Cerebellar cortex (tissue), 1 donor: ENCODE measurements at places on chromosomes 5 and 9.

DNA sequence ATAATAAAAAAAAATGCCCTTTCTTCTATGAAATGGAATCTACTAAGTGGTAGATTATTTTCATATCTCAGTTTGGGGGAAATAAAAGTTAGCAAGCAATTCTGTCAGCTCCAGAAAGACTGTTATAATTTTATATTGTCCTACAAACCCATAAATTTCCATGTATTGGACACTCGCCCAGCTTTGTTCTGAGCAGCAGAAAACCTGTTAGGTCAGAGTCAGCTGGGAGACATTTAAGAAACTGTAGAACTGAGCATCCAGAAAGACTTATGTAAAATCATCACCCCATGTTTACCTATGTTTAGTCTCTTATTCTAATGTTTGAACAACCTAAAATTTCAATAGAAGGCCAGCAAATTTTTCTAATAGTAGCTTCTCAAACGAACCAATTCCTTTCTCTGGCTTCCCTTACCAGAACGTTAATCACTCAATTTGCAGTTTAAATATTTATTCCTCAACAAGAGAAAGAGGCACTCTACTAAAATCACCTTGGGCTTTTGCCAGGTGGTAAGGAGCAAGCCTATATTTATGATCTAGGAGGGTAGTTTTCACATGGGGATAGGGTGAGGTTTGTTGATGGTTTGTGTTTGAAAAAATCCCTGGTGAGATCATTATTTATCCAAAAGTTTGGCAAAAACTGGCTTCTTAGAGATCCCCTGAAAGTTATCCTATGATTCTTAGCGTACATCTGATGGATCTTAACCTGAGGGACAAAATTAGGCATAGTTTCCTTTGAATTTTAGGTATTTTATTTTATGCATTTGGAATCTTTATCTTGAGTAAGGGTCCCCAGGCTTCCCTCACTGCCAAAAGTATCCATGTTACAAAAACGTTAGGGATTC, 34.4 kb downstream of the MACROH2A1 start:
- DNase-seq = no peak

DNA sequence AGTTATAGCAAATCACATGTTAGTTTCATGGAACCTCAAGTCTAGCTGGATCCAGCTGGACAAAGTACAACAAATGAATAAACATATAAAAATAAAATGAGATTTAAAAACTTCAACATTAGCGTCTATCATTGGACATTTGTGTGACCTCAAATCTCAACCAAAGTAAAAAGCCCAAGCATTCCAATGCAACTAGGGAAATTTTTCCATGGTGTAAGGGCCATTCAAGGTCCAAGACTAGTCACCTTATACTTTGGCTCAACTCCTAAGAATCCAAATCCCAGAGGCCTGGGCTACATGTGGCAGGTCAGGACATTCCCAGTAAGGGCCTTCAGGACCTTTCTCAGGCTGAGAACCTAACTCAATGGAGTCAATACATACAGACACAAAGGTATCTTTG, 137.4 kb upstream of the DMAC1 start:
- DNase-seq = no peak

- no peak for DNase-seq
These were observed 75.5 kb upstream of the OTULINL start for GRCh38 chr5:14506140-14506538.

GRCh38 chr9:126235336-126236243, 91.0 kb upstream of the MVB12B start:
- peak; percentile 23 for DNase-seq

DNA sequence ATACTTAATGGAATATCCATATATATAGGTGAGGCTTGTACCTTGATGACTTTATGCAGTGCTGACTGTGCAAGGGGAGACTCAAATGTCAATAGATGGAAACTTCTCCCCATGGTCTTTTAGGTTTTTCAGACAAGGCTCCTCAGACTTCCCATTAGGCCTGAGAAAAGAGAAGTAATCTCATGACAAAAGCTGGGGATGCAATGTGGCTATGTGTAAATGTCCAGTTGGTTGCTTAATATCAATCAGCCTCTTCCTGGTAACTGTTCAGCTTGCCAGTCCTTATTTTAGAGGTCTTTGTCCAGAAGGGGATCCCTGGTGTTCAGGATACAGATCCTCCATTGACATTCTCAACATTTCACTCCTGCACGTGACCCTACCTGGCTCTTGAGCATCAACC, 621.1 kb upstream of the CDH18 start:
- no peak for DNase-seq

DNA sequence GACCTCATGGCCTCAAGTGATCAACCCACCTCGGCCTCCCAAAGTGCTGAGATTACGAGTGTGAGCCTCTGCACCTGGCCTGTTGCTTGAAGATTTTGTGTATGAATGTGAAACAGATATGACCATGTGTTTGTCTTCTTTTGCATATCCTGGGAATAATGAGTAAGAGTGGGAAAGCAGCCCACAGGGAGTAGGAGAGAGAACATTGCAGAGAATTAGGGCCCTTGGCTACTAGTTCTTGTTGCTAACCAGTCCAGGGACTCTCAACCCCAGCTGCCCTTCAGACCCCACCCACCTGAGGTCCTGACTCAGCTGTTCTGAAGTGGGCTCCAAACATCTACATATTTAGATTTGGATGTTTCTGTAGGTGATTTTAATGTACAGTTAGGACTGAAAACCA, 125.5 kb downstream of the MTX3 start:
- DNase-seq = no peak

GRCh38 chr9:115204904-115205453, 87.0 kb upstream of the TNC start:
- no peak for DNase-seq

GRCh38 chr9:35757226-35757891, 3.3 kb upstream of the MSMP start:
- peak; percentile 79 for DNase-seq

- DNase-seq = no peak
These were observed 37.8 kb downstream of the HMGCS1 start for GRCh38 chr5:43275391-43275790.

- no peak for DNase-seq
These were observed 219.9 kb upstream of the NREP start for GRCh38 chr5:111976705-111977435.

- no peak for DNase-seq
These were observed 21.0 kb upstream of the PHF2 start for GRCh38 chr9:93555370-93555769.

DNA sequence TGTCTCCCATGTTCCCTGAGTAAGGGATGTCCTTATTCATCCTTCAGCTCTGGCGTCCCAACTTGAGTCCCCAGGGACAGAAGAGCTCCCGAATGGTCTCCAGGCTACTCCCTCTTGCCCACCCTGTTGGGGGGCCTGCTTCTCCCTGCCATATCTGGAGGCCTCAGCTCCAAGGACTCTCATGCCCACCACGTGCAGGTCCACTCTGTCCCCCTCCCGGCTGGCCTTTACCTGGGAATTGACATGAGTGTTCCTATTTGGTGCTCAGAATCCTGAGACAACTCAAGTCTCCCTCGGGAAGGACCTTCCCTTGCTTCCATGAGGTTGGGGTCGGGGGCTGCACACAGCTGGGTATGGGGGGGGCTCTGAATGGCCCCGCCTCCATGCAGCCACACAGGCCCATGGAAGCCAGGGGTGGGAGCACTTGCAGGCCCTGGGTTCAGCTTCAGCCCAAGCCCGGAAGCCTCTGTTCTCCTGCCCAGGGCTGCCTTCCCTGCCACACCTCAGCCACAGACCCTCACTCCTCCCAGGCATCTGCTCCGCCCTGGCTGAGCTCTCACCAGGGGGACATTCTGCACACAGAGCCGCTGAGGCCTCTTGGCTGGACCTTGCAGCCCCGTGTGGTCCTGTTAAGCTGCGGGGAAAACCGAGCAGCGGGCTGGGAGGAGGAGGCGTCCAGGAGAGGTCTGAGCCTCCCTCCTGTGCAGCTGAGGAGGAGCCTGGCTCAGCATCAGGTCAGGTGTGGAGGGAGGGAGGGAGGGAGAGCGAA, 121.9 kb downstream of the PHF2 start:
- DNase-seq = no peak

GRCh38 chr9:73269430-73270101, 117.9 kb downstream of the ANXA1 start:
- peak; percentile 12 for DNase-seq

- no peak for DNase-seq
These were observed 91.1 kb upstream of the STARD4 start for GRCh38 chr5:111603446-111603827.

DNA sequence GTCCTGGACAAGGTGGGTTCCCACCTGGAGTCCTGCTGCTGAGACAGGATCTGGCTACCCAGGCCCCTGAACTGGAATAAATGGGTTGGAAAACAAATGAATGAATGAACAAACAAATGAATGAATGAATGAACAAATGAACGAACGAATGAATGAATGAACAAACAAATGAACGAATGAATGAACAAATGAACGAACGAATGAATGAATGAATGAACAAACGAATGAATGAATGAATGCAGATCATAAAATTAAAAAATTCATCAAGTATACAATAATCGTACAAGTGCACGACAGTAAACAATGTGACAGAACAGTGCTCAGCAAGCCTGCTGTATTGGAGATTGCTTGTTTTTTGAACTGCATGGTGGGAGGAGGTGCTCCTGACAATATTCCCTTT, 2097.1 kb downstream of the MAT2B start:
- DNase-seq = no peak

DNA sequence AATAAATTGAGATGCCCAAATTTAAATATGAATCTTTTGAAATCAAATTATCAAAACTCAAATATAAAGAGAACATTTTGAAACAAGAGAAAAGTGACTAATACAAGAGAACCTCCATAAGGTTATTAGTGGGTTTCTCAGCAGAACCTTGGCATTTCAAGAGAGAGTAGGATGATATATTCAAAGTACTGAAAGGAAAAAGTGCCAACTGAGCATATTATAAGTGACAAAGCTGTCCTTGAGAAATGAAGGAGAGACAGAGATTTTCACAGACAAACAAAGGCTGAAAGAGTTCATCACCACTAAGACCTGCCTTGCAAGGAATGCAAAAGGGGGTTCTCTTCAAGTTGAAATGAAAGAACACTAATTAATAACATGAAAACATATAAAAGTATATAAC, 366.0 kb downstream of the HINT1 start:
- DNase-seq = no peak

DNA sequence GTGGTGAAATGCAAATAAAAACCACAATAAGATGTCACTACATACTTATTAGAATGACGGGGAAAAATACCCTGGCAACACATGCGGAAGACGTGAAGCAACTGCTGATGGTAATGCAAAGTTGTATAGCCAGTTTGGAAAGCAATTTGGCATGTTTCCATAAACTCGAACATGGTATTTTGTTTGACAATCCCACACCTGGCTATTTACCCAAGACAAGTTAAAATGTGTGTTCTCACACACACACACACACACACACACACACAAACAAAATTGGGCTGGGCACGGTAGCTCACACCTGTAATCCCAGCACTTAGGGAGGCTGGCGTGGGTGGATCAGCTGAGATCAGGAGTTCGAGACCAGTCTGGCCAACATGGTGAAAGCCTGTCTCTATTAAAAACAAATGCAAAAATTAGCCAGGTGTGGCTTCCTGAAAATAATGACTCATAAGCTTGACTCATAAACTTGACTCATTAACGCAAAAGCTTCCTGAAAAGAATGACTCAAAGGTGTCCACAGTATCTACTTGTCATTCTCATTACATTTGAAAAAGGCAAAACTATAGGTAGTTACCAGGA, 456.5 kb downstream of the CDH18 start:
- no peak for DNase-seq

GRCh38 chr9:97933297-97933998, 4.5 kb downstream of the HEMGN start:
- no peak for DNase-seq

DNA sequence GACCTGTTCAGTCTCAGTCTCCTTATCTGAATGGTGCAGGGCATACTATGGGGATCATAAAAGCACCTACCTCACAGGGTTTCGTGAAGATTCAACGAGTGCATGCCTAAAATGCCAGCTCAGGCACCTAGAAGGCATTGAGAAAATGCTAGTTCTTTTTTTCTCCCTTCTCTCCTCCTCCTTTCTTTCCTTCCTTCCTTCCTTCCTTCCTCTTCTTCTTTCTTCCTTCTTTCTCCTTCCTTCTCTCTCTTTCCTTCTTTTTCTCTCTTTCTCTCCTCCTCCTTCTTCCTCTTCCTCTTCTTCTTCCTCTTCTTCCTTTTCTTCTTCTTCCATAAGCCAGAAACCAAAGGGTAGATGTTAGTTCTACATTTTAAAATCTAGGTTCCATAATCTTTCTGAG, 12.3 kb upstream of the RAB14 start:
- DNase-seq = no peak

GRCh38 chr9:93022066-93022465, 36.4 kb upstream of the SUSD3 start:
- no peak for DNase-seq

DNA sequence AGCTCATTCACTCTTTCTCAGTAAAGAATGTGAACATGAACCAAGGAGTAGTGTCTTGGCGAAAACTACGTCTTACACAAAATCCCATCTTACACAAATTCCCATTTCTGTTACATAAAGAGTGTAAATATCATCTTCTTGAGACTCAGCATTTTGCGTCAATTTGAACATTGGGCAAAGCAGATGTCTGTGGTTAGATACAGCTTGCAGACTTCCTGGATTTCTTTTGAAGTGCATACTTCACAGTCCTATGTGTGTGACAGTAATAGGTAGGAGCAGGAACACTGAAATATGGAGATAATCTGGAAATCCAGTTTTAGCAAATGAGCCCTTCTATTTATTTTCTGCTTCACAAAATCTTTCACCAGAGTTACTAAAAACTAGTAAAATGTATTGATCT, 58.8 kb downstream of the C6 start:
- DNase-seq = no peak

DNA sequence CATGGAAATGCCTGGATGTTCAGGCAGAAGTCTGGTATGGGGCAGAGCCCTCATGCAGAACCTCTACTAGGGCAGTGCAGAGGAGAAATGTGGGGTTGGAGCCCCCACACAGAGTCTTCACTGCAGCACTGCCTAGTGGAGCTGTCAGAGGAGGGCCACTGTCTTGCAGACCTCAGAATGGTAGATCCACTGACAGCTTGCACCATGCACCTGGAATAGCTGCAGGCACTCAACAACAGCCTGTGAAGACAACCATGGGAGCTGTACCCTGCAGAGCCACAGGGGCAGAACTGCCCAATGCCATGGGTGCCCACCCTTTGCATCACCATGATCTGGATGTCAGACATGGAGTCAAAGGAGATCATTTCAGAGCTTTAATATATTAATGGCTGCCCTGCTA, 36.9 kb downstream of the TRIP13 start:
- no peak for DNase-seq

- DNase-seq = no peak
These were observed 44.4 kb downstream of the TNFAIP8 start for GRCh38 chr5:119400245-119400644.

- no peak for DNase-seq
These were observed 581.7 kb upstream of the RIOK2 start for GRCh38 chr5:97764700-97765099.

DNA sequence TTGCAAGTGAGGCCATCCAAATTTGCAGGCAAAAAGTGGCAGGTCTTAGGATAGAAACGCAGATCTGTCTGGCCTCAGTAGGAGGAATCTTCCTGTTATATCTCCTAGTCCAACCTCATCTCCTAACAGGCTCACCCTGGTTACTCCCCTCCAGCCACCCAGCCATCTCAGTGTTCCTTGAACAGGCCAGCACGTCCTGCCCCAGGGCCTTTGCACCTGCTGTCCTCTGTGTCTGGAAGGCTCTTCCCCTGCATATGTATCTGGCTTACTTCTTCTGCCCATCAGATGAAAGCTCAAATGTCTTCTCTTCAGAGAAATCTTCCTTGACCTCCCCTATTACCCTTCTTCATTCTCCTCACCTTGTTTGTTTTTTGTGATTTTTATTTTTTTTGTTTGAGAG, 107.3 kb upstream of the ALDH1B1 start:
- no peak for DNase-seq

GRCh38 chr9:75927356-75927755, 36.9 kb downstream of the PCSK5 start:
- no peak for DNase-seq
